ENCODE measurements at places on chromosomes 2 and 18. TPM values are rescaled to one million over a fixed set of nuclear protein-coding genes. Genes with fewer than 3 reads are reported as not detected.

Gene CFC1
- total RNA-seq = not detected

- no peak for DNase-seq
Measured at GRCh38 chr2:43387092-43388062, 161.0 kb upstream of the ZFP36L2 start.

Gene LCT
- total RNA-seq = 0.05 TPM

Gene GRHL1
- 2.3 TPM for total RNA-seq

DNA sequence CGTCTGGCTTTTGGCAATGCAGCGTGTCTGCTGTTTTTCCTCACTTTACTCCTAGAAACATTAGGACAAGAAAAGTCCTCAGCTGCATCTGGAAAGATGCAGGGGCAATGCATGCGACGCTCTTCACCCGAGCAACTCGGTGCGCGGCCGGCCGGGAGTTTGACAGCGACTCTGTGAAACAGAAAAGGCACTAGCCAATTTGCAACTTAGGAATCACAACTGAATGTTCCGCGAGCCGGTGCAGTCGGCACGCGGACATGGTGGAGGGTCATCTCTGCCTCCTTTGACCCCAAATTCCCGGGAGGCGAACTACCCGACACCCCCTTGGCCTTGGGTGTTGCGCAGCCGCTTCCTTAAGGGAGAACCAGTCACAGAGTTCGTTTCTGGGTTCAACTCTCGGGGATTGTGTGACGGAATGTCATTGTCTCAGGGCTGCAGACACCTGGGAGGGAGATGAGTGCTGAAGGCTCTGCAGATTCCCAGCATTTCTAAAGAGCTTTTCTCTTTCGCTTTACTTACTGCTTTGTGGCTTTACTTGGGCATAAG is 9.8 kb downstream of the NR4A2 start:
- no peak for DNase-seq
